Activated CD8-positive, alpha-beta memory T cell treated with anti-CD3 and anti-CD28 coated beads for 1 hour (primary cell): ENCODE measurements at places on chromosomes 5 and 9.

DNA sequence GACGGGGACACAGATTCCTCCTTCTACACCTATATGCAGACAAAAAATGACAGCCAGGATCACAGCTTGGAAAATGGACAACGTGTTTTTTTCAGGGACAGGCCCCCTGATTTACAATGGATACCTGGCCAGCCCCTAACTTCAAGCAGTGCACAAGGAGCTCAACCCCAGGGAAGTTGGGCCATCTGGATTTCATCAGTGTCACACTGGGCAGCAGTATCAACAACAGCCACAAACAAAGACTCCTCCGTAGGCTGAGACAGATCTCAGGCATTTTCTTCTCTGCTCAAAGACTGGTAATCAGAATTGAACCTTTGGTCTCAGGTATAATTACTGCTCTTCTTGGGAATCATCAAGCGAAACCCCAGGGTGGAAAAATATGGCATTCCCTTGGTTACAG lies 374.0 kb downstream of the ZNF608 start:
- no peak for DNase-seq

DNA sequence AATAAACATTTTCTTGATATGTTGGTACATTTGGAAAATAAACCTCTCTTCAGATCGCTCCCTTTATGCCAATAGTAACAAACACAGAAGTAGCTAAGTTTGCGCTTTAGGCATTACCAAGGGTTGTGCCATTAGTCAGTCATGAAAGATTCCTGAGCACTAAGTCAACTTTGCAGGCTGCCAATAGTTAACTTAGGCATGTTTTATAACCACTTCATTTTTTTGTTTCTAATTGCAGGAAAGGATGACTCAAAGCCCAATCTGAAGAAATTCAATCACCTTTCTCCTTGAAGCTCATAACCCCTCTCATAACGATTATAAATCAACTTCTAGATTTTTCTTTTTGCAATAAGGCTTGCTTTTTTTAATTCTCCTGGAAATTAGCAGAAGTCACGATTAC lies 517.0 kb downstream of the AGTPBP1 start:
- no peak for DNase-seq

DNA sequence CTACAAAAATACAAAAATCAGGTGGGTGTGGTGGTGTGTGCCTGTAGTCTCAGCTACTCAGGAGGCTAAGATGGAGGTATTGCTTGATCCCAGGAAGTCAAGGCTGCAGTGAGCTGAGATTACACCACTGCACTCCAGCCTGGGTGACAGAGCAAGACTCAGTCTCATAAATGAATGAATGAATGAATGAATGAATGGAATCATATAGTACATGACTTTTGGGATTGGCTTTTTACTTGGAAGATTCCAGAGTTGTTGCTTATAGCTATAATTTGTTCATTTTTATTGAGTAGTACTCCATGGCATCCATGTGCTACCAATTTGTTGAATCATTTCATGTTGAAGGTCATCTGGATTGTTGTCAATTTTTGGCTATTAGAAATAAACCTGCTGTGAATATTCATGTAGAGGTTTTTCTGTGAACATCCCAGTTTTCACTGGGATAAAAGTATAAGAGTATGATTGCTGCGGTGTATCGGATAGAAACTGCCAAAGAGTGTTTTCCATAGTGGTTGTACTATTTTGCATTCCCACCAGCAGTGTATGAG lies 19.9 kb downstream of the ERBIN start:
- DNase-seq: no peak

- no peak for DNase-seq
These were observed 58.6 kb upstream of the RICTOR start for GRCh38 chr5:39132792-39133191.

DNA sequence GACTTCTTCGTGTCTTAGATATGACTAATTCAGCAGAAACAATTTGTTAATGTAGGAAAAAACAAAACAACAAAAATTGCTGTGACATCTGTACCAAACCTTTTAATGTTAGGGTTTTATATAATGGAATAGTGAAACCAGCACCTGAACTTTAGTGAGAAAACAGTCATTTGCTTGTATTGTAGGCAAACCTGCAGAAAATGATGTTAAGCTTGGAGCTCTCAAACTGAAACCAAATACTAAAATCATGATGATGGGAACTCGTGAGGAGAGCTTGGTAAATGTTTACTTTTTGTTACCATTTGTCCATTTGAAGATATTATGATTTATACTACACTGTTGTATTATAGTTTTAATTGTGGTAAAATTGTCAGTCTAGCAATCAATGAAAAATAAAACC lies 6.6 kb downstream of the UBLCP1 start:
- DNase-seq: no peak

DNA sequence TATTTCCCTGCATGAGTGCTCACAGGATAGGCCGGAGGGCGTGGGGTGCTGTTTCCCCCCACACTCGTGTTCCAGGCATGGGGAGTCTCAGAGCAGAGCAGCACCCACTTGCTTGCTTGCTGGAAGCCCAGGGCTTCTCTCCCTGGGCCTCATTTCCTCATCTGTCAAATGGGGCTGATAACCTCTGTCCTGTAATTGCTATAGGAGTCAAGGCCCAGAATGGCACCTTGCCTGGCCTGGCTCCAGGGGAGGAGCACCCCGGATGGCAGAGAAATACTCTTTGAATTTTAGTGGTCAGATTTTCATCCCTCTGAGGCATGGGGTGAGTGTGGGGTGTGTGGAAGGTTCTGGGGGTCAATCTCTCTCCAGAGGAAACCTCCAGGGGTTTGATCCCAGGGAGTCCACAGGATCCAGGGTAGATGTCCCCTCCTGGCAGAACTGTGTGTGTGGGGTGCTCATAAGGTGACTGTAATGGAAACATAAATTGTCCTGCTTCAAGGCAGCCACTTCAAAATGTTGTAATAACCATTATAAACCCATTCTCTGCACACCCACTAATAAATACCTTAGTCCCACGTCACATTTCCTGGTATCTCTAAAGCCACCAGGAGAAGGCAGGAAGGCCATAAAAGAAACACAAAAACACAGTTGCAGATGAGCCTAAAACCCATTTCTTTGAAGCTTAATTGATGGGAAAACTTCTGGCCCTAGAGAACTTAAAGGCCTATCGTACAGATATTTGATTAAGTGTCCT lies 272.2 kb downstream of the FSTL4 start:
- no peak for DNase-seq

GRCh38 chr9:135822374-135822755 lies 85.0 kb downstream of the CAMSAP1 start:
- no peak for DNase-seq
